ENCODE measurements at places on chromosomes 1 and 21.

GRCh38 chr1:167404161-167404888 is 114.0 kb downstream of the CD247 start:
- DNase-seq: no peak

DNA sequence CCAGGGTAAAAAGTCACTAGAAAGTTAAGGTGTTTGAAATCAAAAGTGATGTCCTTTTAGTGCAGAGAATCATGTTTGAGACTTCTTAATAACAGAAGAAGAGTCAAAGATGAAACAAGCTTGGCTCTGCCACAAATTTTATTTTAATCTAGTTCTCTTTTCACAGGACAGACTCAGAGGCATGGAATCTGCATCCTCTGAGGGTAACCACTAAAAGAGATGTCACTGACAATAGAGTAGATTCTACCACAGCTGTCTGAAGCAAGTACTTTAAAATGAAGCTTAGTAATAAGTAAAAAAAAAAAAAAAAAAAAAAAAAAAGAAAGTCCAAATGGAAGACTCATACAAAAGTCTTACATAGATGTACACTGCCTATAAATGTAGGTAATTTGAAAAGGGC is 519.7 kb upstream of the PRMT6 start:
- no peak for DNase-seq

DNA sequence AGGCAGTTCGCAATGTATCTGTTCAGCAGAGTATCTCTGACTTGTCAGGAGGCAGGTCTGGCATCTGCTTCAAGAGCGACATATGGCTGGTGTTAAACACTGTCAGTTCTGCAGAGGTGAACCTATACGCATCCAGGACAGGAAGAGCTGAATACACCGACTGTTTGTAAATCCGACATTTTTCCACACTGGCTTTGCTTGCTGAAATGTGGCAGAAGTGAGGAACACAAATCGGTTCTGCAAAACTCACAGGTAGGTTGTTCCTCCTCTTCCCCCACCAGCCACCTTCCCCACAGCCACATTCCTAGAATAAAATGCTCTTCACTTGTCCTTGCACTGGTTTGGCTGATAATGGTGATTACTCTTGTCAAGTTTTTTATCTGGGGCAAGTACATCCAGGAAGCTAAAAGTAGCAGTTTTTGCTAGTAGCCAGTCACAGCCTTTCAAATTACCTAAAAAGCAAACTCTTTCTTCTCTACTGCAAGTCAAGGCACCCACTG is 289.2 kb downstream of the GRIK1 start:
- no peak for DNase-seq

DNA sequence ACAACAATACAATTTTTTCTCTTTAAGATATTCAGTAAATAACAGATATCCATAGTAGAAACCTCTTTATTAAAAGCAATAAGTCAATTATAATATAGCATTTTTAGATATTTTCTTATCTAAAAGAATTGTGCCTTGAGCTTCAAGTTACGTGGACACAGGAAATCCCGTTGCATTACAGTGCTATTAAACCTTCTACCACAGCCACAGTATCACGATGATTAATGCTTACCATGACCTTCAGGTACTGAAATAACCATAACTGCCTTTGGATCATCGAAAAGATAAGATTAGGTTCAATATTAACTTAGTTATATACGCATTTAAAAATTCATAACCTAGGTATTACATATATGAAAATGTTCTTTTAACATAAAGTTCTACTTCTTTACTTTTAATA is 17.9 kb downstream of the B3GALNT2 start:
- no peak for DNase-seq

All from activated CD4-positive, CD25-positive, alpha-beta regulatory T cell (primary cell).